ENCODE measurements at places on chromosomes 16 and 17.
A peak's percentile ranks its signal among the peaks of the same experiment; 100 is the strongest.

GRCh38 chr16:71594000-71594646 is 17.2 kb upstream of the TAT start:
- DNase-seq = no peak

DNA sequence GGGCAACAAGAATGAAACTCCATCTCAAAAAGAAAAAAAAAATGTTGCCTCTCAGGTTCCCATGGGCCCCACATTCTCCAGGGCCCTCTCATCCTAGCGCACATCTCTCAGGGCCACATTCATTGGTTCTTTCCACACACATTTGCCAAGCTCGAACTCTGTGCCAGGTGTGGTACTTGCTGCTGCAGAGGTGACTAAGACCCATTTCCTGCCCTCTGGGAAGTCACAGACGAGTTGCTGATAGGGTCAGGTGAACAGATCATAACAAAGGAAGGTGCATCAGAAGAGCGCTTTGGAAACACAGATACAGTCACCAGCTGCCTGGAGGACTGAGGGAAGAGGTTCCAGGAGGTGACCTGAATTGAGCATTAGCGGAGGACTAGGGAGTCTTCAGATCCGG is 1.0 kb downstream of the GSDMA start:
- no peak for DNase-seq

- DNase-seq = no peak
These were observed 13.7 kb downstream of the ZNRF1 start for GRCh38 chr16:75012380-75013081.

DNA sequence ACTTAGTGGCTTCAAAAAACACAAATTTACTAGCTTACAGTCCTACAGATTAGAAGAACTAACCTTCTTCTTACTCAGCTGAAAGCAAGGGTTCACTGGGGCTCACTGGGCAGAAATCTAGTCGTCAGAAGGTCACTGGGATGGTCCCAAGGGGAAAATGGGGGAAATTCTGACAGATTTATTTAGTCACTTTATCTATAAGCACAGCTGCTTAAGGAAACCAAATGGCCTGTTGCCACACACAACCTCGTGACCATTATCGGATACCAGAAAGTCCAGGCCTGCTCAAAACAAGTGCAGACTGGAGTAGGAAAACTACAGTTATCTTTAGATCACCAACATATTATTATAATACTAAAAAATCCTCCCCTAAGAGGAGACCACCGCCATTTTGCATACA is 374.6 kb upstream of the ASIC2 start:
- no peak for DNase-seq

- peak; percentile 52 for DNase-seq
These were observed 405 bp upstream of the CBLN1 start for GRCh38 chr16:49281843-49282642.

GRCh38 chr16:79757163-79757562 is 156.6 kb upstream of the MAF start:
- no peak for DNase-seq

- no peak for DNase-seq
These were observed 1.6 kb upstream of the HSD3B7 start for GRCh38 chr16:30983289-30983889.

- no peak for DNase-seq
These were observed 16.1 kb downstream of the SGCA start for GRCh38 chr17:50181591-50182560.

DNA sequence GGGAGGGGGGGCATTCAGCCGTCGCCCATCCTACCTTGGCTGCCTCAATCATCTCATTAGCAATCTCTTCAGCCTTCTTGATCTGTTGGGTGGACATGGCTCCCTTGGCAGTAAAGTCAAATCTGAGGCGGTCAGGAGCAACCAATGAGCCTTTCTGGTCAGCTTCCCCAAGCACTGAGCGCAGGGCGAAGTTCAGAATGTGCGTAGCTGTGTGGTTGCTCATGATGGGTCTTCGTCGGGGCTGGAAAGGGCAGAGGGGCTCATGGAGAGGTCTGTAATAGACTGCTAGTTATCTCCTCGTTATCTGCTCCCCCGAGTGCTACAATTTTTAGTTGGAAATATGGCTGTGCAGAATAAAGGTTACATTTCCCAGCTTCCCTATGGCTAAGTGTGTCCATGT is 7.2 kb upstream of the EXOSC6 start:
- DNase-seq = no peak

DNA sequence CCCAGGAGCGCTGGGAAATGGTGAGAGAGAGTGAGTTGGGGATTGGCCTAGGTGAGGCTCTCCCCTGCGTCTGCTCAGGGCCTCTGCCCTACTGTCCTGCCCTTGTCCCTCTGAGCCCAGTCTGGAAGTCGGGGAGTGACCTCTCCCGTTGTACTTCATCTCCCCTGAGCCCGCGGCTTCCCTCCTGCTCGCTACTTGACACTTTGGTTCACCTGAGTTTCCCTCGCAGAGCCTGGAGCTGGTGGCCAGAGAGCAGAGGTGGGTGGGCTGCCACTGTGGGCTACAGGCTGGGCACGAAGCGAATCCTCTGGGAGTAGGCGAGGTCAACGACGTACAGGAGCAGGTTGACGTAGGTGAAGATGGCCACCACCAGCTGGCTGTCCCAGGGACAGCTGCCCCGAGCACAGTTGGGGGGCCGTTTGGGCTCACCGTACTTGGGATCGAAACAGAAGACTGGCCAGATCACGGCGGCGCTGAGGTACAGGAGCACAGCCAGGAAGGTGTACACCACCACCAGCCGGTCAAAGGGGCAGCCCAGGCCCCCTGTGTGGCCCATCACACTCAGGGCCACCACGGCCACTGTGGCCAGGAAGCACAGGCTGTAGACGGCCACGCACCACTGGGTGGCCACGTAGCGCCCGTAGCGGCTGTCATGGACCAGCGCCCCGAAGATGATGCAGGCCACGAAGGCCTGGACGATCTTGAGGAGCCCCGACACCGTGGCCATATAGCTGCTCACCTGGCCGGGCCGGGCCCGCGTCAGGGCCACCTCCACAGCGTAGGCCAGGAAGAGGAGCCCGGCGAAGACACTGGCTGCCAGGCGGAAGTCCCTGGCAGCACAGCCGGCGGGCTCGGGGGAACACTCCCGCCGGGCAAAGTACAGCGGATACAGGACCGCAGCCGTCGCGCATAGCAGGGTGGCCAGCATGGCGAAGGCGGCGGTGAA is 3.7 kb upstream of the PYCR1 start:
- no peak for DNase-seq

DNA sequence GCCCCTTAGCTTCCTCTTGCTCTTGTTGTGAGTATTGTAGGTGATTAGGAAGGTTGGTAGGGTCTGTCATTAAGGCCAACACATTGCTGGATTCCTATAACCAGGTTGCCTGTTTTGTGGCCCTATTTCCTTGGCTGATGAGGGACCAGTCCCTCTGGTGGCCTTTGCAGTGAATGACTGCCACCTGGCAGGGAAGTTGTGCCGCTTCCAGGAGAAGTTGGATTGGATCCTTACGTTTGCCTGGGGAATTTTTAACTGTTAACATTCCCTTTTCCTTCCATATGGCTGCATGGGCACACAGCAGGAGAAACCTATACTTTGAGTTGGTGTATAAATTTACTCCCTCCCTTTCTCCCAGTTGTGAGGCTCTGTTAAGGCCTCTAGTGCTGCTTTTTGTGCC is 32.4 kb downstream of the LCMT1 start:
- no peak for DNase-seq

GRCh38 chr17:55694286-55694910 is 28.3 kb downstream of the TMEM100 start:
- DNase-seq = no peak

- DNase-seq = no peak
These were observed 44.8 kb downstream of the RNF135 start for GRCh38 chr17:31015639-31016038.

DNA sequence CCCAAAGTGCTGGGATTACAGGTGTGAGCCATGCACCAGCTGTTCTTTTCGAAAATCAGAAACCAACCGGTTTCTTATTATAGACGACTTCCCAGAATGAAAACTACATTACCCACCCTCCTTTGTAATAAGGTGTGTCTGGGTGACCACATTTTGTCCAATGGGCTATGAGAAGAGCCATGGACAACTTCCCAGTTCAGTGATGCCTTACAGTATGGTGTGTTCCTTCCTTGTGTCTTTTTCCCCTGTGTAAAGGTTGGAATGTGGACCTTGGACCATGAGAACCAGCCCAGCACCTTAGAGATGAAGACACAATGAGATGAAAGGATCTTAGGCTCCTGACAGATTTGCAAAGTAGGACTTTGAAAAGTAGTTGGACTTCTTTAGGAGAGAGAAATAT is 85.0 kb upstream of the ATF7IP2 start:
- DNase-seq = no peak

DNA sequence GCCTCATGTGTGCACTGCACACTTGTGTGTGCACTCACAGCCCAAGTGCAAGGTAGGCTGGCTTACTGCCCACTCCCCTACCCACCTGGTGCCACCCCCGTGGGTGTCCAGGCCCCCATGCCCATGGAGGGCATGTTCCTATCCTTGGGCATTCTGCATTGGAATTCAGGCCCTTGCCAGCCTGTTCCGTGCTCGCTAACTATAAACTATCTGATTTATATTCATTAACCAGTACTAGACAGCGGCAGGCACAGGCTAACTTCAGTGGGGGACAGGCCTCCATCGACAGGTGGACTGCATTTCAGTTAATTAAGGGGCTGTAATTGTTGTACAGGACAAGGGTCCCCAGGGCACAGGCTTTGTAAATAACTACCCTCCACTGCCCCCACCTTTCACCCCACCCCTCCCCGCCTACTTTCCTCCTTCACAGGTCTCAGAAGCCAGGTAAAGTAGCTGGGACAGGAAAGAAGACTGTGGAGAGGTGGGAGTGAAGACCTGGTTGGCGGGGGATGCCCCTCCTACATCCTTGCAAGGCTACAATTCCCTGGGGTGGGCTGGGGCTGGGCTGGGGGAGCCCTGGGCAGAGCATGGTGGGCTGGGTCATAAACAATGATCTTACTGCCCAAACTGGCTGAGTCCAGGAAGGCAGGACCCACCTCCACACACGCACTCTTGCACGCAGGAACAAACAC is 119.0 kb upstream of the LHX1 start:
- DNase-seq = no peak

- DNase-seq = no peak
These were observed 176.5 kb downstream of the ABCA8 start for GRCh38 chr17:68778726-68779125.

DNA sequence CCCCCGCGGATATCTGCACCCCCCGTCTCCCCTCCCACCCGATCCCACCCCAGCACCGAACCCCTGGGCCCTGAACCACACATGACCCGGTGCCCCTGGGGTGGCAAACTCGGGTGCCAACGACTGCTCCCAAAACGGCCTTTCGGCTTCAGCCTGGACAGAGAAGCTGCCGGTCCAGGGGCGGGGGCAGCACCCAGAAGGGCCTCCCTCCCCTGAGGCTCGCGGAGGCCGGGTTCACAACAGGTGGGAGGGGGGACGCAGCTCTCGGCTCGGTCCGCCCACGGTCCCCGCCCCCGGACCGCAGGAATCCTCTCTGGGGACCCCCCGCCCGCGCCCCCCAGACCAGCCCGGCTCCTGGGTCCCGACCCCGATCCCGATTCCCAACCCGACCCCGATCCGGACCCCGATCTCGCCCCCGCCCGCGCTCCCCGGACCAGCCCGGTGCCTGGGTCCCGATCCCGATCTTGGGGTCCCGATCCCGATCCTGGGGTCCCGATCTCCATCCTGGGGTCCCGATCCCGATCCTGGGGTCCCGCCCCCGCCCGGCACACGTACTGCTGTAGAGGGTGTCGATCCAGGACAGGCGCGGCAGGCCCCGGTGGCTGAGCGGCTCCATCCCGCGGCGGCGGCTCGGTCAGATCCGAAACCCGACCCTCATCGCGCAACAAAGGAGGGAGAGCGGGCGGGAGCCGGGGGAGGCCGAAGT is 516 bp downstream of the ABR start:
- no peak for DNase-seq

- DNase-seq = no peak
These were observed 34.8 kb downstream of the SOST start for GRCh38 chr17:43723697-43724359.

- DNase-seq = no peak
These were observed 5.9 kb upstream of the GOSR2 start for GRCh38 chr17:46917041-46917440.

GRCh38 chr16:48446534-48446920 is 61.3 kb upstream of the SIAH1 start:
- no peak for DNase-seq

GRCh38 chr16:4801051-4801961 is 1.1 kb downstream of the ROGDI start:
- no peak for DNase-seq

- DNase-seq = no peak
These were observed 7.2 kb downstream of the SLC43A2 start for GRCh38 chr17:1621273-1621954.

- DNase-seq = no peak
These were observed 24.6 kb downstream of the VAT1L start for GRCh38 chr16:77812856-77813500.

DNA sequence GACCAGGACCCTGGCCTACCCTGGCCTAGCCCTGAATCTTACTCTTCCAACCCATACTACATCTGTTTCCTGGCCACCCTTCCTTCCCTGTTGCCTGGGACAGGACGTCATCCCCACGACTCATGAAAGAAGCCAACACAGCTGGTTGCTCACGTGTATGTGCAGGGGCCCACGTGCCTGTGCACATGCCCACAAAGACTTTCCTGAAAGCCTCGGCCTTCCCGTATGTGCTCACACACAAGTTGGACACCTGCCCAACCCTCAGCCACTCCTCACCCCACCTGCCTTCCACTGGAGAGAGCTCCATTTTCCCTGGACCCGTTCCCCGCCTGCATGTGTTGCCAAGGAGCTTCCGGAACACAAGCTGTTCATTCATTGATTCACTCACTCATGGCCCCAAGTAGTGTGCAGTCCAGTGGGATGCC is 7.0 kb downstream of the PLXDC1 start:
- no peak for DNase-seq

GRCh38 chr16:46789499-46790414 is 41.2 kb downstream of the C16orf87 start:
- DNase-seq = no peak

DNA sequence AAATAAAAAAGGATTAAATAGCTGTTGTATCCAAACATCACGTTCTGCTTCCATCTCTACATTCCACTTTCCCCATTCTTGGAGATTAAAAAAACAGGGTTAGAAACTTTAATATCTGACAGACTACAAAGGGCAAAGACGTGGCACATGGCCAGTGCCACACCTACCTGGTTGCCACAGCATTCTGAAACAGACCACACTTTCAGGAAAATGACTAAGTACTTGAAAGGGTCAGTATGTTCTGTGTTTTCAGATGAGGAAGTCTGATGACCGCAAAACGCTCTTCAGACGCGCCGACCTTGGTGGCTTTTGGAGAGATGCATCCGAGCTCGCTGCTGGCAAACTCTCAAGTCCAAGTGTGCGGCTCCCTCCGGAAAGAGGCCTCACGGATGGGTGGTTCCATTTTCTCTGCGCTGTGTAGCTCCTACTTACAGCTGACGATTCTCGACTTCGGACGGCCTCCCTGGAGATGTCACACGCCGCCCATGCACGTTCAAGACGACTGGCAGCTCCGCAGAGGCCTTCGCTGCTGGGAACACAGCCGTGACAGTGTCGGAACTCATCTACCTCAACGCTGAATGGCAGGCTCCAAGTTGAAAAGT is 15.5 kb downstream of the MAP1LC3B start:
- DNase-seq = peak; percentile 74

GRCh38 chr17:14156689-14157088 is 80.0 kb downstream of the CDRT15 start:
- DNase-seq = no peak
